ENCODE measurements at places on chromosomes 2 and 18.

GRCh38 chr2:29657674-29658073, 263.7 kb downstream of the ALK start:
- no peak for DNase-seq

- no peak for DNase-seq
Observed at GRCh38 chr2:107542314-107542740, 284.4 kb upstream of the RGPD4 start.

GRCh38 chr2:98478088-98478551, 33.5 kb downstream of the INPP4A start:
- DNase-seq, result no peak

- DNase-seq, result no peak
Observed at GRCh38 chr2:55010915-55011314, 39.3 kb downstream of the RTN4 start.

DNA sequence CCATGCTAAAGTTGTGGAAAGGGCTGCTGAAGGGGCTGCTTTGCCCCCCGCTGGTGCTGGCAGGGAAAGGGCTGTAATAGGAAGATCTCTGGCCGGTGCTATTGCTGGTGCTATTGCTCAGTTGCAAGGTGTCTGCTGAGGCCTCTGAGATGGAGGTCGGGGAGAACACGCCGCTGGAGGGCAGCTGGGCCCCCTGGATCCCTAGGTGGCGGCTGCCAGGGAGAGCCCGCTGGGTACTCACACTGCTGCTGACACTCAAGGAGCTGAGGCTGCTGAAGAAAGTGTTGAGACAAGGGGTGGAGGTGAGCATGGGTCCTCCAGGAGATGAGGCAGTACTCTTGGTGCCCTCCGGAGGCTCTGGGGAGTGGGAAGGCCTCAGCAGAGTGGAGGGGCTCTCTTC, 4.2 kb downstream of the FOXI3 start:
- DNase-seq, result no peak

- DNase-seq, result no peak
Observed at GRCh38 chr18:55763805-55764204, 175.8 kb upstream of the TCF4 start.

DNA sequence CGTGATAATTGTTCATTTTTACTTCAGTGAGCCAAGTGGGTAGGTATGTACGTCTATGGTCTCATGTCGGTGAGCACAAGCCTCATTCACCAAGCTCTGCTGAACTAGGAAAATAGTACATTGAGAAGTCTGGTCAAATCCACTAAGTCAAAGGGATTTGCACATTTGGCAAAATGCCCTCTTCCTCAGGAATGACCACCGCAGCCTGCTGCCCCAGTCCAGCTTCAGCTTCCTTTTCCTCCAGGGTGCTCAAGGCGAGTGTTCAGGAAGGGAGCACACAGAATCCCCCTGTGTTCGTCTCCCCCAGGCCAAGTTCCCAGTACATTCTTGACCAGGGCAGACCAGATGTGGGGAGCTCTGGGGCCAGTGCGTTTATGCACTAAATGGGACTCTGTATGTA, 23.0 kb downstream of the TCF7L1 start:
- DNase-seq, result no peak

DNA sequence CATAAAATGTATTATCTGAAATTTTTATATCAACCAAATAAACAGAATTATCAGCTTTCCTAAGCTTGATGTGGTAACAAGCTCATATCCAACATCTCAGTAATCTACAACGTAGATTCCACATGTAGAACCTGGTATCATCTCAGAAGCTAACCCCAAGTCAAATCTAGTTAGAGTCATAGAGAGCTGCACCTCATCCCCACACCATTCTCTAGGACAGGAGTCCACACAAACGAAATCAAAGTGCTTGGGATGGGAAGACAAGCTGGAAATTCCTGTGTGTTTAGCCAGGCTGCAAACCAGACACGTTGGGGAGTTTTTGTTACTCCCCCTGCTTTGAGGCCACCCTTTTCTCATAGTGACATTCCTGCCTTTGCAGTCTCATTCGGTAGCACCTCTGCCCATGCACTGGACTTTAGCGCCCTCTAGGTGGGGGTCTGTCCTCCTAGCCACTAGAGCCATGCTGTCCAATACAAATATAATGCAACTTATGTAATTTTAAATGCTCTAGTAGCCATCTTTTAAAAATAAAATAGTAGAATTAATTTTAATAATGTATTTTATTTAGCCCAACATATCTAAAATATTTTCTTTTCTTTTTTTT, 28.1 kb upstream of the SATB2 start:
- peak; percentile 56 for DNase-seq

- DNase-seq, result no peak
Observed at GRCh38 chr2:41706286-41706685, 341.5 kb upstream of the PKDCC start.

DNA sequence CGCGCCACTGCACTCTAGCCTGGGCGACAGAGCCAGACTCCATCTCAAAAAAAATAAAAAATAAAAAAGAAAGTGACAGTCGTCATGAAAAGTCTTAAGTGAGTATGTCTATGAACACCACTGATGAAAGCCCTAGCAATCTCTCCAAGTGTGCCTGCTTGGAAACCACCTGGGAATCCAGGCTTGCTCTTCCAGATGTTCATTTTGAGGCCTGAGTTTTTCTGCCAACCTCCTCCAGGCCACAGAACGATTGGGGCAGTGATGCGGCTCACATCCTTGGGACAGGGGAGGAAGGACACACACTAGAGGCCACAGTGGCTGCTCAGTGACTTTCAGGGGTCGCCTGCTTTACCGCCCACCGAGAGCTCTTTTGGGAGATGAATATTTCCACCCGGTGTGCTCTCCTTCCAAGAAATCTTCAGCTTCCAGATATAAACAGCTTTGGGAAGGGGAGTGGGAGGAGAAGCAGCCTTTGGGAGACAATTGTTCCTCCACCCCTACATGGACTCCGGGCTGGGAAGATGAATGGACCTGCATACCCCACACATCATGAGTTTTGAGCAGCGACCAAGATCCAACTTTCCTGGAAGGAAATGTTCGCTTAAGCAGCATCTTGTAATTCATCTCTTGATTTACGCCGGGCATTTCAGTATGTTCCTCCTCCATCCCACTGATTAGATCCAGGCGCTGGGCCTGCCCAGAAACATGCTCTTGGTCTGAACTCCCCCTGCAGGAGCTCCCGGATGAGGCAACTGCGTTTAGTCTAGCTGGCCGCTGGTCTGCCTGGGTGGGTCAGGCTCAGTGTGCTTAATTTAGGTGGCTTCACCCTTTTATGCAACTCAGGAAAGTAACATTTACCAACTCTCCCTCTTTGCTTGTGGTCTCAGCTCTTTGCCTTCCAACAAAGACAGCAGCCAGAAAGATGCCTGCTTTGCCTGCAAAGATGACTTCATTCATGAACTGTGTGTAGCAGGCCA, 6.2 kb upstream of the ARMC9 start:
- no peak for DNase-seq

- no peak for DNase-seq
Observed at GRCh38 chr2:141942006-141942789, 188.6 kb downstream of the LRP1B start.

- DNase-seq, result no peak
Observed at GRCh38 chr18:1585881-1586488, 681.3 kb downstream of the ADCYAP1 start.

- no peak for DNase-seq
Observed at GRCh38 chr2:145543856-145544255, 1023.9 kb upstream of the ZEB2 start.

GRCh38 chr2:47070920-47071824, 83.9 kb downstream of the STPG4 start:
- DNase-seq, result peak; percentile 57

GRCh38 chr2:39486071-39486470, 49.0 kb upstream of the MAP4K3 start:
- no peak for DNase-seq

GRCh38 chr2:49928551-49928950, 774.2 kb upstream of the FSHR start:
- no peak for DNase-seq

DNA sequence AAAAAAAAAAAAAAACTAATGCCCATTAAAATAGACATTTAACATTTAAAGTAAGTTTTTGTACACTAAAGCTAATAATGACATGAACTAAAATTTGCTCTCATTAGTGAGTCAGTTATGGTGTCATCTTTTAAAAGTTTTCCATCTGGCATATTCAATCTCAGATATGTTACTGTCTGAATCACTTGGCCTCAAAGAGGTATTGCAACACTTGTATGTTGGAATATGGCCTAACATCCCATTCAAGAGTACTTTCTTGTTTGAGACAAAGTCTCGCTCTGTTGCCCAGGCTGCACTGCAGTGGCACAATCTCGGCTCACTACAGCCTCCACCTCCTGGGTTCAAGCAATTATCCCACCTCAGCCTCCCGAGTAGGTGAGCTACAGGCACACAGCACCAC, 169.7 kb downstream of the TMEM163 start:
- no peak for DNase-seq

DNA sequence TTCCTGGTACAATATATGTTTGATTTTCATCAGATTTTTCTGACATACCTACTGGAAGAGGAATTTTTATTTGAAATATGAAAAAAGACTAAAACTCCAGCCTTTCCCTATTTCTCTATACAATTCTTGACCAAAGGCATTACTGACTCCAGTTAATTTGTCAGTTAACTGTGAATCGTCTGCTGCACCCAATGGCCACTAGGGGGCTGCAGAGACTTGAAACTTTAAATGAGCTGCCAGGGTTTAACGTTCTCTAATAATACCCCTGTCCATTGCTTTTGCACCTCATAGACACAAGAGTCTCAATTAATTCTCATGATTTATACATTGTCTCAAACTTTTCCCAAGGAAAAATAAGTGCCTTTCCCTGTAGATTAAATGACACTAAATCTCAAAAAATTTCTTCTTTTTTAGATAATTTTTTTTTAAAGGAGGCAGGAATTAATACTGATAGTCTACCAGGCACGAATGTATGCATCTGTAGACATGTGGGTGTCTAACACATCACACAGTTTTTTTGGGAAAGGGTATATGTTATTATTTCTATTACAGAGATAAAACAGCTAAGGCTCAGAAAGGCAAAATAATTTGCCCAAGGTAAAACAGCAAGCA, 1.8 kb upstream of the ALK start:
- DNase-seq, result peak; percentile 62

DNA sequence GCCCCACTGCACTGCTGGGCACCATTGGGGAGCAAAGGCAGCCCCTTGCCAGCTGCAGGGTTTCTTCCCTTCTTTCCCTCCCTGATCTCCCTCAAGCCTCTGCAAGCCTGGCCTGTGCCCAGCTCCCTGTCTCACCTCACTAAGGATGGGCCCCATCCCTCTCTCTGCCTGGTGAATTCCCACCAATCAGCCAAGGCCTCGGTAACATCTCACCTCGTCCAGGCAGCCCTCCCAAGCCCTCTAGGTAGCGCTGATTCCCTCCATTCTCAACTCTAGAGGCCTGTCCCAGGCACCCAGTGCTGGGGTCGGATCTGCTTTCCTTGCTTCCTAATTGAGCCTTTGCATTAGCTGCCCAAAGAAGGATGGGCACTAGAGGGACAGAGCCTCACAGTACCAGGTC, 63.0 kb downstream of the CELF4 start:
- no peak for DNase-seq

DNA sequence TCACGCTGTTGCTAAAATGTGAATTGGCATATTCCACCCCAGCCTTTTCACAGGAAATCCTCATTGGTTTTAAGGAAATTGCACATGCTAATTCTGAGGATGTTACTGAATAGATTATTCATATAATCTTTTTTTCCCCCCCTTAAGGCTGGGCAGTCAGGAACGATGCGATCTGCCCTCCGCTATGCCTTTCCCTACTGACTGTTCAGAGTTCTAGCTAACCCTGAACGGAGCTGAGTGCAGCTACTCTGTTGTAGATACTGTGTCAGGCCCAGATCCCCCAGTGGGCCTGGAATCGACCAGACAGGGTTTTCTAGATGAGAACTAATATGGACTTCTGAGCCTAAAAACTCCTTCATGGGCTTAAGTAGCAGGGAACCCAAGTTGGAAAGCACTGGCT, 192.2 kb downstream of the TCF4 start:
- no peak for DNase-seq

DNA sequence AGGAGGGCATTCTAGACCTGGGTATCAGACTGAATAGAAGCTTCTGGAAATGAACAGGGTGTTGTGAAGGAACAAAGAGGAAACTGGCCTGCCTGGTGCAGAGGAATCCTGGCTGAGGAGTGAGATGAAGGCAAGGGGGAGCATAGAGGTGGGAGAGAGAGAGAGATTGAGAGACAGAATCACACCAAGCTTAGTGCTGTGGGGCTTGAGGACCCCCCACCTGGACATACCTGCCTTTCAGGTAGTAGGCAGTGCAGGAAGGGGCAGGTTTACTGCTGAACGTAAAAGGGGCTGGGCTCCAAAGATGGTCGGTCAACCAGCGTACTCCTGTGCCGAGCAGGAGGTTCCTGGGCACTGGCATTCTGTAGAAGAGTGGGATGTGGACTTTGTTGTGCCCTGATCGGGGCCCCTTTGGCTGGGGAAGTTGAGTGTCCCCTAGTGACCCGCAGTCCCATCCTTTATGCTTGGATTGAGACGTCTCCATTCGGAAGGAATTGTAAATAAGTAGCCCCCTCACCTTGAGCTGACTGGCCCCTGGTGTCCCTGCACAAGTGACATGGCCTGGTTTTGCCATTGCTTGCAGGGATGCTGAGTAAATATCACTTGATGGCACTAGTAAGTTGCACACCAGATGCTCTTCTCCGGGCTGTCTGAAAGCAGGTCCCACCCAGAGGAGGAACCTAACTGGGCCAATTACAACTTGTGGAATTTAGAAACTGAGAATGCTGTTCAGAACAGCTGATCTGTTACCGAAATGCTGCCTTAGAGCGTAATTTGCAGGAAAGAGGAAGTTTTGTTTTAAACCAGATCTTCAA, 1.4 kb downstream of the UBE2F start:
- DNase-seq, result peak; percentile 55

- DNase-seq, result no peak
Observed at GRCh38 chr2:156221703-156222102, 110.8 kb downstream of the NR4A2 start.

GRCh38 chr2:155930312-155930711, 402.2 kb downstream of the NR4A2 start:
- DNase-seq, result no peak

- no peak for DNase-seq
Observed at GRCh38 chr18:60951091-60951490, 382.1 kb upstream of the CDH20 start.

DNA sequence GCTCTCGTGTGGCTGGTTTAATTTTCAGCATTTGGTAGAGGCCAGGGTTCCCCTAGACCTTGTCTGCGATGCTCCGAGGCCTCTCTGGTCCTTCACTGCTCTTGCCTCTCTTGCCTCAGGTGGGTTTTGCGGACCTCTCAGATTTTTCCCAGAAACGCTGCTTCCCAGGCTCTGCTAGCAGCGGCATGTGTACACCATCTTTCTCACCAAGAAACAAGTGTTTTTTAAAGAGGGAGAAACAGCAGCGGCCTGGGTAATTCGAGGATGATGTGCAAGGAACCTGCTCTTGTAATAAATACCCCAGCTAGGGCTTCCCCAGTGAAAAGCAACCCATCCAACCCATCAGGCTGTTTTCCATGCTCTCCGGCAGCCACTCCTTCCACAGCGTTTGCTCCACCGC, 33.5 kb upstream of the COL6A3 start:
- no peak for DNase-seq

- no peak for DNase-seq
Observed at GRCh38 chr2:17135619-17136018, 382.6 kb downstream of the RAD51AP2 start.

GRCh38 chr2:157782057-157782845, 93.9 kb downstream of the ACVR1 start:
- DNase-seq, result peak; percentile 23
